ENCODE measurements at places on chromosomes 13 and 19.

- DNase-seq: no peak
Measured at GRCh38 chr19:14632286-14632685, 42.4 kb downstream of the ADGRE3 start.

GRCh38 chr19:55802281-55802680 is 29.5 kb downstream of the NLRP11 start:
- no peak for DNase-seq

GRCh38 chr19:42693760-42694350 is 46.4 kb downstream of the PSG3 start:
- no peak for DNase-seq

DNA sequence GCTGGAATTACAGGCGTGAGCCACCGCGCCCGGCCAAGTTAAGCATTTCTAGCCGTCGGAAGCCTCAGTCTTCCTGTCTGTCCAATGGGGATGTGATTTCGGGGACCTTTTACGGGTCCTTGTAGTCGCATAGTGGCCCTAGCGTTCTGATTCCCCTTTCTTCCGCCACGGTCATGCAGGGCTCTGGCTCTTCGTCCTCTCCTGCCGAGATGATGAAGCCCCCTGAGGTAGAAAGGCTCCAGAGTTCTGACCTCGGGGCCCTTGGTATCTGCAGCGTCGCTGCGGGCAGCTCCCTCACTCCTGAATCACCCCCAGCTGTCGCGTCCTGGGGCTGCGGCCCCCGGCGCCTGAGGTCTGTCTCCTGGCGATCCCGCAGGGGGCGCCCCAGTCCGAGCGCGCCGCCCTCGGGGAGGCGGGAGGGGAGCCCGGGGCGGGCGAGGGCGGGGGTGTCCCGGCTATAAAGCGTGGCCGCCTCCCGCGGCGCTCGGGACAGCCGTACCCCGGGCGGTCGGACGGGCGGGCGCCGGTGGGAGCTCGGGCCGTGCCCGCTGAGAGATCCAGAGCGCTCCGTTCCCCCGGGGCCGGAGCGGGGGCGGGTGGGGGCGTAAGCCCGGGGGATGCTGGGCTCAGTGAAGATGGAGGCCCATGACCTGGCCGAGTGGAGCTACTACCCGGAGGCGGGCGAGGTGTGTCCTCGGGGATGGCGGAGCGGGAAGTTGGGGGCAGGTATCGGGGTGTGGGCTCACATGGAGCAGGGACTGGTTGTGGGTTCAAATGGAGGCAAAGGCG is at the start of gene FOXA3:
Gene FOXA3 (plus strand): TSS at position 487 of the 789 bp plus-strand sequence. CDS start 131 bp downstream, at position 618.
- peak; percentile 58 for DNase-seq

DNA sequence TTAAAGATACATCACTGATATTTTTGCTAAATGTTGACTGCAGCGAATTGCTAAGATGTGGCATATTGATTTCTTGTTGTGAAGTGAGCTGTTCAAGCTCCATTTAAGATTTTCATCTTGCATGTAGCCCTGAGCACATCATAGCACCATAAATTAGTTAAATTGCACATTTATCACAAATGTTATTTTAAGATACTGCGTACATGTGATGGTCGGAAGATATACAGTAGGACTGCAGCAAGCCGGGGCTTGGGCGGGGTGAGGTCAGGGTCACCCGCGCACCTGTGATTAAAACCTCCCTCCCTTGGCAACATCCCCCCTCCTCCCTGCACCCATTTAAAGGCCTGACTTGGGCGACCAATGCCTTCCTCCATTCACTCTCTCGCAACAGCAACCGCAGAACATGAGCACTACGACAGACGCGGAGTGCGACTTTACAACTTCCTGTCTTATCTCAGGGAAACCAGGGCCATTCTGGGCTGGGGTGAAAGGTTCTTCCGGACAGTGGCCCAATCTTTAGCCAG is 76.6 kb downstream of the TSHZ3 start:
- DNase-seq: no peak

- no peak for DNase-seq
Measured at GRCh38 chr19:53554804-53555203, 16.9 kb downstream of the ZNF331 start.

Measured in upper lobe of left lung (tissue), 6 donors.